ENCODE measurements at places on chromosomes 3 and 15.

DNA sequence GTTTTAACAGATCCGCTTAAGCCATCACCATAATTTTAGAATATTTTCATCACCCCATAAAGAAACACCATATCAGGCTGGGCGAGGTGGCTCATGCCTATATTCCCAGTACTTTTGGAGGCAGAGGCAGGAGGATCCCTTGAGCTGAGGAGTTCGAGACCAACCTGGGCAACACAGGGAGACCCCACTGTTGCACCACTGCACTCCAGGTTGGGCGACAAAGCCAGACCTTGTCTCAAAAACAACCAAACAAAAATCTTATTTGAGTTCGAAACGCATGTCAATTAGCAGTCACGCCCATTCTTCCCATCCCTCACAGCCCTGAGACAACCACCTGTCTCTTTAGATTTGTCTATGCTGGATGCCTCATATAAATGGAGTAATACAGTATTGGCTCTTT, 119.9 kb downstream of the KLF13 start:
- DNase-seq, result no peak

DNA sequence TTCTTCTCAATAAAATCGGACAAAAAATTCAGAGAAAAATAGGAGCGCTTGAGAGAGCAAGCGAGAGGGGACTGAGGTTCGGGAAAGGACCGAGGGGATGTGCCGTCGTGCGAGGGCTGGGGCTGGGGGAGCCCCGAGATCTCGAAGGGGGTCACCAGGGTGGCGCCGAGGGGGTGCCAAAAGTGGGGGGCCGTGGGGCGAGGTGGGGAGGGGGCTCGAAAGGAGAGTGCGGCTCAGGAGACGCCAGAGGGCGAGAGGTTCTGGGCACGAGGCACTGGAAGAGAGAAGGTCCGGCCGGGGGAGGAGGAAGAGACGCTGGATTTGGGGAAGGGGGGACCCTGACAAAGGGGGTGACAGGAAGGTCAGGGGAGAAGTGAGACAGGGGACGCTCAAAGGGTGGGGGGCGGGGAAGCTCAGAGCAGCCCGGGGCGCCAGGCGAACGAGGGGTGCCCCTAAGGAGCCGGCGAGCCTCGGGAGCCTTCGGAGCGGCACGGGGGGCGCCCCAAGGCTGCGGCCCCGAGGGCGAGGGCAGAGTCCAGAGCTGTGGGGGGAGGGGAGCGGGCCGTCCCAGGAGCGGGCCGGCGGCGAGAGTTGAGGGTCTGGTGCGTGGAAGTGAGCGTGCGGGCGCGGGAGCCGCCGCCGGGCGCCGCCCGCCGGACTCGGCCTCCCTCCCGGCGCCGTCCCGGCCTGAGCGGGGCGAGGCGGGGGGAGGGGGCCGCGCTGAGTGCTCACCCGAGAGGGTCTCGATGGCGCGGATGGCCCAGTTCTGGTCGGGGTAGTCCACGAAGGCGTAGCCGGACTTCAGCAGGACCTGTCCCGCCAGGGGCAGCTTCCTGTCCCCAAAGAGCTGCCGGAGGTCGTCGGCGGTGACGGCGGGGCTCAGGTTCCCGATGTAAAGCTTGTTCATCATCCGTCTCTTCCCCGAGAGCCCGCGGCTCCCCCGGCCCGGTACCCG, 514 bp downstream of the IGF2BP2 start:
- DNase-seq, result peak; percentile 53

GRCh38 chr15:100528833-100529428, at the start of gene CERS3:
CERS3 (minus strand) TSS chr15:100528950; CDS start chr15:100501849, 27,101 bp downstream.
- no peak for DNase-seq

DNA sequence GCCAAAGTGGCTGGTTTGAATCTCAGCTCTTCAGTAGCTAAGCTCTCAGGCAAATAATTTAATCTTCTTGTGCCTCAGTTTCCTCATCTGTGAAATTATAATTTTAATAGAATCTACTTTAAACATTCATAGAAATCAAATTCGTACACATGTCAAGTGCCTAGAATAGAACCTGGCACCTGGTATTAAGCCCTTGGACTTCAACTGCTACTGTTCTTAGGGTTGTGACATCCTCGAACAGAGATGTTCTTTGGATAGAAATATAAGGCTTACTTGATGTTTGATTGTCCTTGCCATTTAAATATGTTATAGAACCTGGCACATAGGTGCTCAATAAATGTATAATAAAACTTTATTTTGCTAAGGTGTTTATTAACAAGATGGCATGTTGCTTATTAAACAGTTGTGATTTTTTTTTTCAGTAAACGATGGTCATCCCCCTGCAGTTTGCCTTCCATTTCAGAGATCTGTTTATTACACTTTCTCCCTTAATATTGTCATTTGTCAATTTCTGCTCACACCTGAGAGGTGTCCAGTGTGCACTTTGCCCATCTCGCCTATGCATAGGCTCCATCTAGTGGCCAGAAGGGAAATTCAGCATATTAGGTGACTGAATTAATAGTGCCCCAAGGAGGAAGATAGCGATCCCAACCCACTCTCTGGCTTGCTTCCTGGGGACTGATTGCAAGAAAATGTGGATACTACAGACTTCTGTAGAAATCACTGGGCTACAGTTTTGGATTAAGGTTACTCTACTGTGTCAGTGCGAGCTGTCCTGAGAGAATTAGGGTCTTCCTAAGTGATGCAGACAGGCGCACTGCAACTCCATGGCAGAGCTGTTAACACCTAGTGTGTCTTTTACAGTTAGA, 10.7 kb downstream of the IGF1R start:
- DNase-seq, result peak; percentile 80

GRCh38 chr3:58899159-58899952, 150.5 kb downstream of the CFAP20DC start:
- peak; percentile 96 for DNase-seq

GRCh38 chr15:65318870-65319356, 14.4 kb downstream of the RNU5B-1 start:
- DNase-seq, result peak; percentile 88

DNA sequence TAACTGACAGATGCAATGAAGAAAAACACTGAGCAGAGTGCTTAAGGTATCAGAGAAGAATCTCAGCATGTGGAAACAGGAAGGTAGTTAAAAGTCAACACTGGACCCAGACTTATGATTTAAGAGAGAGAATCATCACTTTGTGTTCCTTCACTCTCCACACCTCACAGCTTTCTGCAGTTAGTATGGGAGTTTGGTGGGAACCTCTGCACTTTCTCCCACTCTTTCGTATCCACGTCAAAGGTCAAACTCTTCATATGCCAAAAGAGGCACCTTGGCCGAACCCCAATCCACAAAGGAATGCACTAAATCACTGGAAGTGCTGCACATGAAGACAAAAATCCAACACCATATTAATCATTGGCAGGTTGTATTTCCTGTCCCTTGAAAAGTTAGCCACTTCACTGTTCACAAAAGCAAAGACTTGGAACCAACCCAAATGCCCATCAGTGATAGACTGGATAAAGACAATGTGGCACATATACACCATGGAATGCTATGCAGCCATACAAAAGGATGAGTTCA, 361.2 kb downstream of the MAGI1 start:
- no peak for DNase-seq

- DNase-seq, result no peak
Measured at GRCh38 chr15:86620641-86621349, 541.1 kb downstream of the AGBL1 start.

GRCh38 chr15:69285834-69286233, 12.9 kb upstream of the PAQR5 start:
- no peak for DNase-seq

- DNase-seq, result no peak
Measured at GRCh38 chr3:159837725-159838124, 150.9 kb upstream of the IL12A start.

- peak; percentile 5 for DNase-seq
Measured at GRCh38 chr15:34904527-34904926, 65.0 kb downstream of the AQR start.

GRCh38 chr15:29805043-29805707, 17.1 kb downstream of the TJP1 start:
- no peak for DNase-seq

DNA sequence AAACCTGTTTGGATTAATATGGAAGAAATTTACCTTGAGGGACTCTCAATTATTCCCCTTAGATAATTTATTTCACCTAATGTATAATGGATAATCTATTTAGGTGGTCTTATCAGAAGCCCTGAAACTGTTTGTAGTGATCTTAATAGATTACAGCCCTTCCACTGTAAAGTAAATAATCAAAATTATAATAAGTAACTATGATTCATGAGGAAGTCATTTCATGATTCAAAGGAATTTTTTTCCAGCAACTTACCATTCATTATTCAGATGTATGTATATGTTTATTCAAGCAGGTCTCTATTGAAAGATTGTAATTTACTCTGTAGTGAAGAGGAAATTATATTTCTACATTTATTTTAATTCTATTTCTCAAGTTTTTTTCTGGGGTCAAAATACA, 250.6 kb upstream of the ROBO1 start:
- no peak for DNase-seq

DNA sequence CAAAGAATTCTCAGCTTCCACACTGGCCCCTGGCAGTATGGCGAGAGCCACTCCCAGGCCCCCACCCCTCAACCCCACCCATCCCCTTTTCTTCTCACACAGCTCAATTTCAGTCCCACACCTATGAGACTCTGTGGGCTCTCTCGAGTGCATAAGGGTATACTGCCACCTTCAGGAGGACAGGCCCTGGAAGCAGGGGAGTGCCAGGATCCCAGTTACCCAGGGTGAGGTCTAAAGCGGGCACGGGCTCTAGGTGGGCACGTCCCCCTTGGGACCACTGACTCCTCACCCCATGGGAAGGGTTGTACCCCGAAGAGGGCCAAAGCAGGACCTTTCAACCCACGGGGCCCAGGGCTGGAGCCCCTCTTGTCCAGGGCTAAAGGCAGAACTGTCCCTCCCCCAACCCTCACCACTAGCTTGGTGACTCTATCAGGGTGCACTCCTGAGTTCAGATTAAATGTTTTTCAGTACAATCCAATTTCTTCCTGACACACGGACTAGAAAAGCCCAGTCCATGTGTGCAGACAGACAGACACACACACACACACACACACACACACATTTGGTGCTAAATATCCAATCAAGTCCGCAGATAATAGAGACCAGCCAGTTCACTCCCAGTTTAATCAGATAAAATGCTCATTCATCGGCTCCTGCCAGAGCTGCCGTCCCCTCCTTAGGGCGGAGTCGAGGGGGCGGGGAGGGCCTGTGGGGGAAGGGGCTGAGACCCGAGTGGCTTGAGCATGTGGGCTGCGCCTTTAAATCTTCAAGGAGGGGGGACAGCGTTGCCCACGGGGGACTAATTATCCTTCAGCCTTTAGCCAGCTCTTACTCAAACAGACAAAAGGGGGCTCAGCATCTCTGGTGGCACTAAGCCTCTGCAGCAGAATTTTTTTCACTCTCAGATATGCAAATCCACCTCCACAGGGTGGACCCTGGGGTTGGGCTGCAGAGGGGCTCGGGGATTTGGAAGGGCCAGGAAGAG, 59.3 kb downstream of the CYP11A1 start:
- peak; percentile 74 for DNase-seq

DNA sequence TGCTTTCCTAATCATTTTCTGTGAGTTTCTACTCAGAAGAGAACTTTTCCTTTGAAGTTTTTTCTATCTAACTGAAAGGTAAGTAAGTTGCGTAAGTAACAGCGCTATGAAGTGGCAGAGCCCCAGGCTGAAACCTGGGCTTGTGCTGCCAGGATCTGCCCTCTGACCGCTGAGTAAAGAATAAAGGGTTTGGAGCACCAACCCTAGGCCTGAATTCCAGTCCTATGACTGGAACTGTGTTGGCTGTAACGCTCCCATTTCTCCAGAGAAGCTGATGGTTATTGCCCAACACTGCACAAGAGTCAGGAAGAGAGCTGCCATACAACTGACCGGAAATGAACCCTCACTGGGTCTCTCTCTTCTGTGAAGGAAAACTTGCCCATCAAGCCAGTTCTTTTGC, 87.0 kb downstream of the FOXB1 start:
- no peak for DNase-seq

- no peak for DNase-seq
Measured at GRCh38 chr3:191783024-191783423, 322.1 kb downstream of the PYDC2 start.

DNA sequence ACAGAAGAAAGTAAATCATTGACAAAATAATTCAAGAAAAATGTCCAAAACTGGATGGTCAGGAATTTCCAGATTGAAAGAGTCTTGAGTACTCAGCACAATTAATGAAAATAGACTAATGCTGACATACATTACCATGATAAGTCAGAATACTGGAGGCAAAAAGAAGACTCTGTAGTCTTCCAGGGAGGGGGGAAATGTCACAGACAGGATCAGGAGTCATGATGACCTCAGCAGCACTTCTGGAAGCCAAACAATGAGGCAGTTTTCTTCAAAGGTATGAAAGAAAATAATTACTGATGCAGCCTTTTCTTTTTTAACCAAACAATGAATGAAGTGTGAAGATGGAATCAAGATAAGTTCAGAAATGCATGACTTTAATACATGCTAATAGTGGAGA, 30.1 kb upstream of the SLC22A13 start:
- DNase-seq, result no peak

DNA sequence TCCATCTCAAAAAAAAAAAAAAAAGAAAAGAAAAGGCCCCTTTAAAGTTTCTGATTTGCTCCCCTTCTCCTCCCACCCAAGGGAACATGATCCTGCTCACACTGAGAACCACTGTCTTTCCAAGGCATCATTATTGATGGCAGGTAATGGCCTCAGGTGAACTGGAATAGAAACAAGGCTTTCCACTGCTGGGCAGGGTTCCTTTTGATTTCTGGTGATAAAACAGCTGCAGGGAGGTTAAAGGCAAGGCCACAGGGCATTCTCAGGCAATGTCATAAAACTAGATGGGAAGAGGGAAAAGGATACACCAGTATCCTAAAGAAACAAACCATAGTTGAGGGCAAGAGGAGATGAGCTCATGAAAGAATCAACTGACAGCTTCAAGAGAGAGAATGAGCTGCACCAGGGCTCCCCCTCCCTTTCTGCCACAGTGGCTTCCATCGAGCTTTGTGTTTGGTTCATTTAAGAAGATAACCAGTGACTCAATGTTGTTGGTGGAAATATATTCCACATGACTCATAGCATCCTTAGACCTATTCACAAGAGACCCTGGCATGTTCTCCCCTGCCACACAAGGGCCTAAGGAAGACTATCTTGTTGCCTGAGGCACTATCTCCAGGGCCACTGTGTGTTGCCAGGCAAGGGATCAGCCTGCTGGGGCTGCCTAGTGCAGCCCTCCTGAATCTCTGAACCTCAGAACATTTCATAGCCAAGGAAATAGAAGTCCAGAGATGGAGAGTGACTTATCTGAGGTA, 86.4 kb downstream of the WDR76 start:
- no peak for DNase-seq

GRCh38 chr3:169619793-169620192, 43.7 kb downstream of the MECOM start:
- no peak for DNase-seq

GRCh38 chr15:43314171-43314570, 16.2 kb downstream of the LCMT2 start:
- DNase-seq, result no peak

GRCh38 chr15:87874896-87875711, 381.4 kb downstream of the NTRK3 start:
- peak; percentile 19 for DNase-seq
